ENCODE measurements at places on chromosomes 2 and 18.

GRCh38 chr2:241558532-241559322 lies at the start of gene BOK:
TSS of gene BOK (plus strand) at chr2:241558745. CDS start at chr2:241559484, 739 bp downstream.
- H3K27me3 ChIP-seq = no peaks in the 10 kb centered on the region
- H3K4me1 ChIP-seq = peaks cover 37% of the 10 kb centered on the region
- peak within 1 kb of the TSS; percentile 71 for H3K27ac ChIP-seq
- H3K36me3 ChIP-seq = peaks cover 20% of the 10 kb centered on the region
- peak; percentile 35 for DNase-seq
- peak within 1 kb of the TSS; percentile 95 for H3K4me3 ChIP-seq

DNA sequence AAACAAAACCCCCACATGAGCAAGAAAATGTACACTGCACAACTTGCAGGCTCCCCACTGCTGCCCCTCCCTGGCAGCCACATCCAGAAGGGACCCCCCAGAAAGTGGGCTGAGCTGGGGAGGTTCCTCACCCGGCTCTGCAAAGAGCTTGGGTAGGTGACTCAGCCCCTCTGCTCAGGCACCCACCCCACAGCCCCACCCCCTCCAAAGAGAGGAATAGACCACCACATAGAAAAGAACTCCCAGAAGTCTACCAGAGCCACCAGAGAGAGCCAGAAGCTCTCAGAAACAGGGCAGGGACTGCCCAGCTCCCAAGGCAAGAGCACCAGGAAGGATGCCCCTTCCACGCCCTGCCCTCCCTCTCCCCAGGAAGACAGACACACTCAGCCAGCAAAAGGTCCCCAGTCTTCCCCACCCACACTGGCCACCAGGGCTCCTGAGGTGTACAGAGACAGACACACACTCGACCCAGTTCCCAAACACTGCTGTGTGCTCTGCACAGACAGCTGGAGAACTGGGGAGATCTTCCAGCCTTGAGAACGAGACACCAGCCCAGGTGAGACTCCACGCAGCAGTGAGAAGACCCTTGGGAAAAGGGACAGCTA lies 28.2 kb downstream of the BIN1 start:
- H3K27ac ChIP-seq = no peak overlapping the region
- H3K36me3 ChIP-seq = no peaks in the 10 kb centered on the region
- H3K27me3 ChIP-seq = no peaks in the 10 kb centered on the region
- H3K4me3 ChIP-seq = no peak overlapping the region
- peaks cover 1% of the 10 kb centered on the region for H3K4me1 ChIP-seq

- DNase-seq = no peak
- H3K4me1 ChIP-seq = peaks cover 2% of the 10 kb centered on the region
- H3K27ac ChIP-seq = peak within 1 kb of the TSS; percentile 100
- H3K4me3 ChIP-seq = no peak within 1 kb of the TSS
Measured at GRCh38 chr2:162243294-162243693, at the start of gene FAP. TSS of gene FAP (minus strand) at chr2:162243445. CDS start at chr2:162243327, 118 bp downstream.

GRCh38 chr2:240226672-240227537 lies 86.4 kb upstream of the OTOS start:
- H3K27me3 ChIP-seq = no peaks in the 10 kb centered on the region
- no peak for DNase-seq
- no peak overlapping the region for H3K27ac ChIP-seq
- H3K4me3 ChIP-seq = no peak overlapping the region
- H3K4me1 ChIP-seq = no peaks in the 10 kb centered on the region
- no peaks in the 10 kb centered on the region for H3K36me3 ChIP-seq

GRCh38 chr2:102027036-102027980 lies 35.5 kb downstream of the IL1R2 start:
- no peaks in the 10 kb centered on the region for H3K27me3 ChIP-seq
- H3K4me1 ChIP-seq = peaks cover 5% of the 10 kb centered on the region
- H3K36me3 ChIP-seq = no peaks in the 10 kb centered on the region
- DNase-seq = peak; percentile 73
